ENCODE measurements at places on chromosomes 13 and 19.
A peak's percentile ranks its signal among the peaks of the same experiment; 100 is the strongest.

GRCh38 chr19:10228920-10229319 lies 2.2 kb downstream of the S1PR2 start:
- DNase-seq, result no peak

- no peak for DNase-seq
Observed at GRCh38 chr13:36142735-36143134, 11.6 kb upstream of the DCLK1 start.

DNA sequence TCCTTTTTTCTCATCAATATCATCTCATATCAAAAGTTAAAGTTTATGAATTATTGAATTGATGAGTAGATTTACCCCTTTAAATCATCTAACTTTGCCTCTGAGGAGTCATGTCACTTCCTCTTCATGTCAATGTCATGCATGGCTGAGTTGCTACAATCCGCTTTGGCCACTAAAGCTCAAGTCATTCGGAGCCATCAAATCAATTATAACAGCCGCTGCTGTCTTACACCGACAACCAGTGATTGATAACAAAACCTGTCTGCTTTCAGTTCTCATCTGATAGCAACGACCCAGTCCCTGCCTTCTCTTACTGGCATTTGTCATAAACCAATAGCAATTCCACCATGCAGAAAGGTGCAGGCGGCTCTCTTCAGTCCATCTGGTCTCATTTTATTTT lies 429.3 kb downstream of the DIAPH3 start:
- peak; percentile 17 for DNase-seq

GRCh38 chr19:42653841-42654240 lies 59.1 kb upstream of the CEACAM8 start:
- DNase-seq, result no peak

GRCh38 chr13:33869005-33869404 lies 51.1 kb downstream of the RFC3 start:
- DNase-seq, result no peak

GRCh38 chr13:43433691-43434141 lies 353.1 kb downstream of the ENOX1 start:
- no peak for DNase-seq

- DNase-seq, result no peak
Observed at GRCh38 chr13:95756072-95756471, 79.1 kb downstream of the DNAJC3 start.

DNA sequence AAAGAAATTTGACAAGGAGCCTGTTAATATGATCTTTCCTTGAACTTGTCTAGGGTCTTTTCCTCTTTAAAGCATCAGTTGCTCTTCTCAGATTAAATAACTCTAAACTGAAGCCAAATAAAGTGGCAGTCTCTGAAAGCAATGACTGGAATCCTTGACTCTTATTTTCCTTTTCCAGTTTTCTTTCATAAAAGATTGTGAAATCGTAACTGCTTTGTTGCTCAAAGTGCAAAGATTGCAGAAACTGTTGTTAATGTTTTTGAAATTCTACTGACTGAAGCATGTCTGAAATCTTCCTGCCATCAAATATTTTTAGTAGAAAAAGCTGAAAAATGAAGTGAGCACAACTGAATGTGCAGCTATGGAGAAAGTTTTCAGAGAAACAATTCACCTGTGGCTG lies 1.9 kb downstream of the NHLRC3 start:
- DNase-seq, result no peak

DNA sequence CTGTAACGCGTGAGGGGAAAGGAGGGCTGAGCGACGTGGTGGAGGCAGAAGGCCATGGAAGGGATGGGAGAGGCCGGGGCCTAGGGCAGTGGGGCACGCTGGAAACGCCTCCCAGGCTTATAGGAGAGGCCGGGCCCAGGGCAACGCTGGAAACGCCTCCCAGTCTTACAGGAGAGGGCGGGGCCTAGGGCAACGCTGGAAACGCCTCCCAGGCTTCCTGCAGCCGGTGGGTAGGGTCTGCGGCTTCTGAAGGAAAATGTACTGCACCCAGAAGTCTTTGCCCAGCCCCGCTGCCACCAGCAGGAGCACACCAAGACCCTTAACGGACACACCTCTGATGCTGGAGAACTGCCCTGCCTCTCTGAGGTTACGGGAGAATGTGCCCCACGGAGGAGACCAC lies 9.1 kb downstream of the CACTIN start:
- DNase-seq, result no peak

DNA sequence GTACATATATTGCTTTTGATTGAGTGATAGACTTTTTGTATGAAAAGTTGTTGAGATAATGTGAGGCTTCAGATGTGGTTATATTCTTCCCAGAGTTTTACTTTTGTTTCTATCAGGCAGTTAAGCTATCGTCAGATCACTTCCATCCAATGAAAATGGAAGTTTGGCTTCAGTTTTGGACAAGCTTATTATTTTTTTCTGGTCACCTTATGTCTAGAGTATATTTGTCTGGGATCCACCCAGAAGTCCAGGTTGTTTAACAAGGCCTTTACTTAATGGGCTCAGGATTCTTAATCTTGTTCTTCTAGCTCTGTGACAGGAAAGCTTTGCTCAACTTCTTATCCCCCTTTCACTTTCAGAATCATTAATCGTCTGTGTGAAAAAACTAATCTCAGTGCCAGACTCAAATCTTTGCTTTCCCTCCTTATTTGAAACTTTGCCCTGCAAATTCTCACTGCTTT lies 150.9 kb downstream of the PDS5B start:
- no peak for DNase-seq

- DNase-seq, result no peak
Observed at GRCh38 chr13:35920816-35921215, 210.4 kb downstream of the DCLK1 start.

- no peak for DNase-seq
Observed at GRCh38 chr13:22106058-22106457, 435.2 kb downstream of the FGF9 start.

DNA sequence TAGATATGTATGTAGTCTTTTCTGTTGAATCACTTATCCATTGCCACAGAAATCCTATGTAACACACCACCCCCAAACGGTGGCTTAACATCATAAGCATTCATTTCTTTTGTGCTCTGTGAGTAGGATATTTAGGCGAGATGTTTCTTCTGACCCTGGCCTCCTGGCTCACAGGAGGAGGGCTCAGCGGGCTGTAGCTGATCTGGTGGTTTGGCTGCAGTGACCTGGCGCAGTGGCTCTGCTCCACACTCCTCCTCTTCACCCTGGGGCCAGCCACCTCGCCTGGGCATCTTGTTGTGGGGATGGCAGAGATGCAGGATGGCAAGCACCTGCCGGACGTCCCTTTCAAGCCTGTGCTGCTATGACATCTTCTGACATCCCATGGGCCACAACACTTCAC lies 147.1 kb upstream of the IRS2 start:
- DNase-seq, result no peak

GRCh38 chr13:74210693-74211393 lies 76.6 kb upstream of the KLF12 start:
- DNase-seq, result peak; percentile 80

DNA sequence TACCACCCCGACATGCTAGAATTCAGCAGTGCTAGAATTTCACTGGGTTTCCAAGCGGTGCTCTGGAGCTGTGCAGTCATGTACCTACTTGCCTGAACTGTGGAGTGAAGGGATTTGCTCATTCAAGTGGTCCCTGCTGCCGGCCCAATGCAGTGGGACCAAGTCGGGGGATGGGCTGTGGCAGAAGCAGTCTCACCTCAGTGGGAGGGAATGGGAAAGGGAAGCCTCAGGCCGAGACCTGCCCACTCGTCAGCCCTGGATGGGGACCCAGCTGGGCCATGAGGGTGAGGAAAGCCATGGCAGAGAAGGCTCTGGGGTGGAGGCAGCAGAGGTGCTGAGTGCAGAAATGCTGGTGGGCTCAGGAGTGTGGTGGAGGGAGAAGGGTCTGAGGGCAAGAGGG lies 14.9 kb downstream of the KLHL26 start:
- DNase-seq, result no peak

- DNase-seq, result no peak
Observed at GRCh38 chr13:110912651-110913051, 2.2 kb downstream of the ANKRD10 start.

- no peak for DNase-seq
Observed at GRCh38 chr19:40389404-40390083, 437 bp downstream of the HIPK4 start.

GRCh38 chr13:60788156-60788829 lies 391.3 kb downstream of the TDRD3 start:
- no peak for DNase-seq

GRCh38 chr13:106637519-106637918 lies 69.6 kb upstream of the ARGLU1 start:
- DNase-seq, result no peak

DNA sequence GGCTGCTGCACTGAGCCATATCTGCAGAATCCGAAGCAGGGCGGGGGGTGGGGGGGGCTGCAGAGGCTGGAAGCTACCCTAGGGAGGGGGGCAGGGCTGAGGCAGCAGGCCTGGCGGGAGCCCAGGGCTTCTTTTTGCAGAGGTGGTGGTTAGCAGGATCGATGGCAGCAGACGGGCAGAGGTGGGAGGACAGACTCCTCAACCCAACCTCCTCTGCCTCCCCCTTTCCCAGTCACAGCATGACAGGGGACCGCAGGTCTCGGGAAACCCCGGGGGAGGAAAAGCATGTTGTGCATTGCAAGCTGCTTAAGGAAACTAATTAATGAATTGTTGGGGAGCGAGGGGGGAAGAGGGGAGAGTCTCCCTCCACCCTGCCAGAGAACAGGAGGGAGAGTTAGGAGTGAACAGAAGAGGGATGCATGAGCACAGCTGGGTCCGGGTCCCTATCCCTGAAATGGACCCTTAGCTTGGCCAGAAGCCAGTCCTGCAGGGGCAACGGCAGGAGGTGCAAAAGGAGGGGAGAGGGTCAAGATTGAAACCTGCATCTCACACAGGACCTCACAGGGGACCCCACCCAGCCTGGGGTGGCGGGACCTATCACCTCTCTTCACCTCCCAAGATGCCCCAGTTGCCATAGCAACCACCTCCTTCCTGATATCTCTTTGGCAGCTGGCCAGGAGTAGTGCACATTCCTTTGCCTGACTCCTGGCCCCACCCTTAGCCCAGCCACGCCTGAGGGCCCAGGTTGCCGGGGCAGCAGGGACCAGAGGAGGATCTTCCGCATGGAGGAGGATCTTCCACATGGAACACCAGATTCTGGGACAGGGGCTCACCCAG lies 1.8 kb downstream of the FXYD7 start:
- DNase-seq, result no peak

- DNase-seq, result no peak
Observed at GRCh38 chr13:37417060-37417441, 181.5 kb downstream of the POSTN start.

- no peak for DNase-seq
Observed at GRCh38 chr13:28329395-28330158, 165.4 kb downstream of the FLT1 start.

GRCh38 chr19:33300894-33301143 lies 1.5 kb downstream of the CEBPA start:
- DNase-seq, result no peak

- peak; percentile 49 for DNase-seq
Observed at GRCh38 chr13:39612023-39612637, 9.1 kb upstream of the LHFPL6 start.

DNA sequence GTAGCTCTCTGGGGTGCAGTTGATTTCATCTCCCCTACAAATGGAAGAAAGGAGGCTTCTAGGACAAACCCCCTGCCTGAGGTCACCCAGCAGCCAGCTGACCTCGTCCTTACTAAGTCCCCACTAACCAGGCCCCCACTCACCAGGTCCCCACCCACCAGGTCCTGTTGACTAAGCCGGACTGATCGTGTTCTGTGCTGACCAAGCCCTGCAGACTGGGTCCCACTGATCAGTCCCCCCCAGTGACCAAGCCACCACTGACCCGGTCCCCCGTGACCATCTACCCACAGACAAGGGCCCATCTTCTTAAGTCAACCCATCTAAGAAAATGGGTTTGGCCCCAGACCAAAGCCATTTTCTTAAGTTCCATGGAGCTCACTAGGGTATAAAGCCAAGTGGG lies 36.8 kb upstream of the TPM4 start:
- no peak for DNase-seq

- DNase-seq, result no peak
Observed at GRCh38 chr13:52043675-52044074, 19.2 kb downstream of the UTP14C start.

DNA sequence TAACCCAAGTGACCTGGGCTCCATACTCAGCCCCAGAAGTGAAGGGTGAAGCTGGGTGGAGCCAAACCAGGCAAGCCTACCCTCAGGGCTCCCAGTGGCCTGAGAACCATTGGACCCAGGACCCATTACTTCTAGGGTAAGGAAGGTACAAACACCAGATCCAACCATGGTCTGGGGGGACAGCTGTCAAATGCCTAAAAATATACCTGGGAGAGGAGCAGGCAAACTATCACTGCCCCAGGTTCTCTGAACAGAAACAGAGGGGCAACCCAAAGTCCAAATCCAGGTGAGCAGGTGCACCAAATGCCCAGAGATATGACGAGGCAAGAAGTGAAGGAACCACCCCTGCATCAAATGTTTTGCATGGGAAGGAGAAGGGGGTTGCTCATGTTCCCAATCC lies 6.1 kb upstream of the CEACAM7 start:
- DNase-seq, result no peak

- no peak for DNase-seq
Observed at GRCh38 chr19:4502282-4503131, 15.8 kb downstream of the PLIN4 start.

- DNase-seq, result no peak
Observed at GRCh38 chr13:79097201-79097600, 308.9 kb downstream of the RBM26 start.

GRCh38 chr19:11856596-11857250 lies 8.2 kb downstream of the ZNF439 start:
- DNase-seq, result no peak

- peak; percentile 66 for DNase-seq
Observed at GRCh38 chr19:53422551-53422950, 9.2 kb upstream of the ZNF761 start.

GRCh38 chr19:49512970-49513745 lies 697 bp downstream of the FCGRT start:
- peak; percentile 48 for DNase-seq

DNA sequence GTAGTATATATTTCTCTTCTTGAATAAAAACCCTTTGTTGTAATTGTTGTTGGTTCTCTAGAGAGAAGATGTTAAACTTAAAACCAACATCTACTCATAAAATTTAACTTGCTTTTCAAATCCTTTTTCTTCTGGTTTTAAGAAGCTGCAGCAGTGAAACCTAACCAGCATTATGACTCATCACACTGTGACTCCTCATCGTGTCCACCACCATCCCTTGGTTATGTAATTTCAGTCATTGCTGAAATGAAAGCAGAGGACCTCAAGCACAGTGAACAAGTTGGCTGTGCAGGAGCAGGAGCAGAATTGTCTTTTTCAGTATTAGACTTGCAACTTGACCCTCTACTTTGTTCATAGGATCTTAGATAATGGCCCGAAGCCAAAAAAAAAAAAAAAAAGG lies 64.9 kb upstream of the HTR2A start:
- DNase-seq, result no peak
